ENCODE measurements at places on chromosomes 16 and 17.

- DNase-seq = no peak
These were observed 2.6 kb downstream of the RIPOR1 start for GRCh38 chr16:67531247-67531646.

DNA sequence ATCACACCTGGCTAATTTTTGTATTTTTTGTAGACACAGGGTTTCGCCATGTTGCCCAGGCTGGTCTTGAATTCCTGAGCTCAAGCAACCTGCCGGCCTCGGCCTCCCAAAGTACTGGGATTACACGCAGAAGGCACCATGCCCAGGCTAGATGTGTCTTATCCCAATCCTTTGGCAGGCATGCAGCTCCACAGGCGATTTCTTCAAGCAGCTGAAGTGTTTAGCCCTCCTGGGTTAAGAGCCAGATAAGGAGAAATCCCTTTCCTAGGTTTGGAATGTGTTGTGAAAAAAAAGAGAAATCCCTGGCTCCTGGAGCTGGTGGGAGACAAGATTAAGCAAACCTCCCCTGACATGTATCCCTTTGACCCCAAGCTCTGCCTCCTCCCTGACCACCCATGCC lies 2.1 kb upstream of the NHERF1 start:
- DNase-seq = no peak

- DNase-seq = no peak
These were observed 21.1 kb downstream of the CSNK2A2 start for GRCh38 chr16:58176608-58177352.

DNA sequence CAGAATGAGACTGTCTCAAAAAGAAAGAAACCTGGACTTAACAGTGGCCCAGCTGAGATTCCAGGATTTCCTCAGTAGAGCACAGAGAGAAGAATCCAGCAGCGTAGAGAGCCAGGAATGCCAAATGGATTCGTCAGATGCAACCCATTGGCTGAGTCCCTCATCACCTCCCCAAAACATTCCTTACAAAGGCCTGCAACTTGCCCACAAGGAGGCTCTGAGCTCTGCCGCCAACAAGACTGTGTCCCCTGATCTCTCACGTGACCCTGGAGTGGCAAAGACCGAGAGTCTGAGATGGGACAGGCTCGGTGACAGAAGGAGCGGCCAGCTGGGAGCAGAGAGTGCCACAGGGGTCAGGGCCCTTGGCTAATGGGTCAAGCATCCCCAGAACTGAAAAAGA lies 6.9 kb upstream of the CHMP6 start:
- DNase-seq = no peak

- peak; percentile 70 for DNase-seq
These were observed 14.8 kb downstream of the PDP2 start for GRCh38 chr16:66894948-66895688.
